B cell (primary cell): ENCODE measurements at places on chromosomes 2 and 18.

- no peak for DNase-seq
Observed at GRCh38 chr18:62144338-62144737, 42.5 kb downstream of the PIGN start.

DNA sequence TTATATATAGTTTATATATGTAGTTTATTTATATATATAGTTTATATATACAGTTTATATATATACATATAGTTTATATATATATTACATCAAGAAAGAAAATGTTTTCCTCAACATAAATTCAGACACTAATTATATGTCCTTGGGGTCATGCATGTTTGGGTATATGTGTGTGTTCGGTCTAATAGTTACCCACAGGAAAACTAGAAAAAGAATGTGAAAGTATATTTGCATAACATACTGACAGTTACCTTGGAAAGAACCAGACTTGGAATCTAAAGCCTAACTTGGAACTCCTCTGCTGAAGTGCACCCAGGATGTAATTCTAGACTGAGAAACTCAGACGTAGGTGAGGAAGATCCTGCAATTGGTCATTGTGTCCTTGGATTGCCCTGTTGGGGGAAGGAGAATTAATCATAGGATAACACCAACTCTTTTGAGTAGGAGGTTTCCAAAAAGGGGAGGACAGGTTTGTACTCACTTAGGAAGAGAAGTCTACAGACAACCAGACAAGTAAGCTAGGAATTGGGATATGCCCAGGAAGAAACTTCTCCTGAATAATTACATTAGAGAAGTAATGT, 8.9 kb upstream of the SLC25A12 start:
- DNase-seq, result no peak

DNA sequence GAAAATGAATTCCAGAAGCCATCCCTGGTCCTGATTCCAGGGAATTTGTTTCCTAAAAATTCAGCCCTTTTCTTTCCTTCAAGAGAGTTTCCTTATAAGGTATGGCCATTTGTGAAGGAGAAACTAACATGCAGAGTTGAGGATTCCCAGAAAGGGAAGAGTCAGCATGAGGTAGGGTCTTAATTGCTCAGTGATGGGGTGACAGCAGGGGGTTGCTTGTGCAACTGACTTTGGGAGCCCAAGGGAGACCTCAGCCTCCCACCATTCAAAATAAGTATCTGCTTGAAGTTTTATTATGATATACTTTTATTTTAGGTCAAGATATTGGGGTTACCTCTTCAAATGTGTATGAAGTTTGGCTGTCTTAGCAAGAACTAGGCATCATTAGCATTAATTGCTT, 74.9 kb upstream of the CELF4 start:
- no peak for DNase-seq

DNA sequence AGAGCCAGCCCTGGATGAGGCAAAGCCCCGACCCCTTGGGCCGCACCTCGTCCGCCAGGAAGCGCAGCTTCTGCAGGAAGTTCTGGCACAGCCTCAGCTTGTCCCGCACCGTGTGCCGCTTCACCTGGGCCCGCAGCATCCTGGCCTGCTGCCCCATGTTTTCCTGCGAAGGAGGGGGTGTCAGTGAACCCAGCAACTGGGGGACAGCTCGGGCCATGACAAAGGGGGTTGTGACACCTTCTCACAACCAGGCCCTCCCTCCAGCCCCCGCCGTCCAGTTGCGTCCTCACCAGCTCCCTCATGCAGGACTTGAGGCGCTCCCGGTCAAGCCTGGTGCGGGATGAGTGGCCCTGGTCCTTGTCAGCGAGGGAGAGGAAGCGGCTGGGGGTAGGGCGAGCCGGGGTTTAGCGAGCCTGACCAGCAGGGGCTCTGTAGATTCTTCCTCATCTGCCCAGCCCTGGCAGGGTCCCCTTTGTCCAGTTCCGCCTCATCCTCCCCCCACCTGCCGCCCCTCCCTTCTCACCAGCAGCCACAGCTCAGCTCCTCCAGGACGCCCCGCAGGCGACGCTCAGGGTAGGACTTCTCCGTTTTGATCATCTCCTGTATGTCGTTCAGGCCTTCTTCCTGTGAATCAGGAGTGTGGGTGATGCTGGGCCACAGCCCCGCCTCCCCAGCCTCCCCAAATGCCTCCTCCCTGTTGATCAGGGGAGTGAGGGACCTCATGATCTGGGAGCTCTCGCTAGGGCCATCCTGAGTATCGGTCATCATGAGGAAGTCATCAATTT, 606 bp downstream of the OTOF start:
- no peak for DNase-seq

DNA sequence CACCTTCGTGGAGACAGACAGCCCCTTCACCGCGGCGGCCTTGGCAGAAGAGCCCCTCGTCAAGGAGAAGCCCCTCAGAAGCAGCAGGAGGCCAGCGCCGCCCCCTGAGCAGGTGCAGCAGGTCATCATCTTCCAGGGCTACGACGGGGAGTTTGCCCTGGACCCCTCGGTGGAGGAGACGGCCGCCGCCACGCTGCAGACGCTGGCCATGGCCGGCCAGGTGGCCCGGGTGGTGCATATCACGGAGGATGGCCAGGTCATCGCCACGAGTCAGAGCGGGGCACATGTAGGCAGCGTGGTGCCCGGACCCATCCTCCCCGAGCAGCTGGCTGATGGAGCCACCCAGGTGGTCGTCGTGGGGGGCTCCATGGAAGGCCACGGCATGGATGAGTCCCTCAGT, 145.7 kb downstream of the PTGR3 start:
- no peak for DNase-seq

GRCh38 chr2:1745171-1746023, 1.1 kb upstream of the PXDN start:
- no peak for DNase-seq

DNA sequence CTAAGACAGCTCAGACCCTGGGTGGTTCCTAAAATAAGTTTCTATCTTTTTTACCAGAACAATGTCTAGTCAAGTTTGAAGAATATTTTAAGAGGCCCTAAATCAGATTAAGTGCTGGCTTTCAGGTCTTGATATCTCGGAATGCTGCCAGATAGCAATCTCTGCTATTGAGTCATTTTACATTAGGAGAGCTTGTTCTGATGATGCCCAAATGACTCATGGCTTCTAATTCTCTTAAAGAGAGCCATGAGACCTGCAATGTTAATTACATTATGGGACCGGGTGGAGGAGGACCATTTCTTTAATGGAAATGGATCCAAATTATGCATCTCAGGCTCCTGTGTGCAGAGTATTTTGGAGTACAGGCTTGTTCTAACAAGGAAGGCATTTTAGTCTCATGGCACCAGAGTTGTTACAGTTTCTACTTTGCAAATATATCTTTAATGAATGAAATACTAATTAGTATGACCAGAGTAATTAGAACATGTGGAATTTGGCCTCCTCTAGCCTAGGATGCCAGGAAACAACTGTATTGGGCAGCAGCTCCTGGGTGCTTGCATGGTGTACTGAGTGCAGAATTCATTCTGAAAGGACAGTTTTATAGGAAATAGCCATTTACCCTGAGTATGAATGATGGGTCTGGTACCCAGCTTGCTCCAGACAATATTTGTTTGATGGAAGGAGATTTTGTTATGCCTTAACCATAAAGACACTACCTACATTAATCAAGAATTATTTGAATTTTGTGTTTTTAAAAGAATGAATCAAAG, 94.0 kb upstream of the SULT1C3 start:
- DNase-seq, result no peak

DNA sequence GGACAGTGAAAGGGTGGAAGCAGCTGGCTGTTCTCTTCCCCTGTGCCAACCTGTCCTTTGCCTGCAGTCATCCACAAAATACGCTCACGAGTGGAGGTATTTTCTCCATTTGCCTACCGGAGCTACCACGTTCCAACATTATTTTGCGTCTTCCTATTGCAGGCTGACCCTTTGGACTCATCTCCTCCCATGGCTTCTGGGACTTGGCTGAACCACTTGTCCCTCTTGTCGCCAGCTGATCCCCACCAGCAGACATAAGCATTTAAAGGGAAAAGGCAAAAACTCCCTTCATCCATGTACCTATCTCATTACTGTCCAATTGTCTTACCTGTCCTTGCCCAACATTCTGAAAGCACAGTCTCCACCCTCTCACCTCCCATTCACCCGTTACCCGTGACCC, 13.0 kb downstream of the C2orf74 start:
- no peak for DNase-seq

DNA sequence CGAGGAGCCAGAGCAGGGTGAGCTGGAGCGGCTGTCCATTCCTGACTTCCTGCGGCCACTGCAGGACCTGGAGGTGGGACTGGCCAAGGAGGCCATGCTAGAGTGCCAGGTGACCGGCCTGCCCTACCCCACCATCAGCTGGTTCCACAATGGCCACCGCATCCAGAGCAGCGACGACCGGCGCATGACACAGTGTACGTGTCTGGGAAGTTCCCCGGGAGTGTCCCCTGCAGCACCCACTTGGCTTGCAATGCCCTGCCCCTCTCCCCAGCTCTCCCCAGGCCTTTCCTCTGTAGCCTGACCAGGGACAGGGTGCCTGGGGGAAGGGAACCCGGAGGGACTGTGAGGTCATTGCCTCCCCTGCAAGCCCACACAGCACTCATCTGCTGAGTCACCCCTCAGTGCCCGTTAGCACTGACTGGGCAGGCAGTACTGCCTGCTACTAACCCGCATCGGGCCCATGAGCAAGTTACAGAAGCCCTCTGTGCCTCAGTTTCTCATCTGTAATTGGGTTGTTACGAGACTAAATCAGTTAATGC, 29.4 kb upstream of the GMPPA start:
- no peak for DNase-seq

GRCh38 chr2:46998551-46998950, 82.9 kb upstream of the MCFD2 start:
- DNase-seq, result no peak

GRCh38 chr2:235911125-235911524, 257.1 kb downstream of the GBX2 start:
- DNase-seq, result no peak

GRCh38 chr2:20465716-20466394, 19.0 kb downstream of the RHOB start:
- DNase-seq, result no peak

GRCh38 chr18:23828426-23828825, 139.2 kb downstream of the LAMA3 start:
- DNase-seq, result peak; percentile 47

- DNase-seq, result no peak
Observed at GRCh38 chr18:36627637-36628036, 201.2 kb downstream of the TPGS2 start.

DNA sequence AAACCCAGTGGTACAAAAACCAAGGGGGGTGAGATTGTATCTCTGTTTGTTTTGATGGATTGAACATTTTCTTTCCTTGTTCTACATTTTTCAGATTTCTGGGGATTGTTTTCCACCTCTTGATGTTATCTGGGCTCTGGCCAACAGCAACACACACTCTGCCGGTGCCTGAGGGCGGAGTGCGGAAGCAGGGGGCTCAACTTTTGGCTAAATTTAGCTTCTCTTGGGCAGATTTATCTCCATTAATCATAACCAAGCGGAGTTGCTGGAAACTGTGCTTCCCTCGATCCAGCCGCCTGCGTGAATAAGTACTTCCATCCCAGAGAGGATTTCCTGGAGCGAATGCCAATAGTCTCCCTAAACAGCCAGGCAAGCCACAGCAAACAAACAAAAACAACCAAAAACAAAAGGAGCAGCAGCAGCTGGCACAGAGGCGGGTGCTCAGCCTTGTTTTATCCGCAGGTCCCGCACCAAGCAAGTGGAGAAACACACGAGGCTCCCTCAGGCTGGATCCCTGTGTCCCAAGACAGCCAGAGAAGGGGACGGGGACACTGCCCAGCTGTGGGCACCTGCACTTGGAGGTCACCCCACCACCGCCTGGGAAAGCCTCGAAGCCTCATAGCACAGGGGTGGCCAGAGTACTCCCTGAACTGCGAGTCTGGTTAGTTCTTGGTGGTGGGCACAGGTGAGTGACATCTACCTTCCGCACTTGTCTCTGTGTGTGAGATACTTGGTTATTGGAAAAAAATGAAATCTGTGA, 143.4 kb downstream of the NDUFA10 start:
- no peak for DNase-seq

DNA sequence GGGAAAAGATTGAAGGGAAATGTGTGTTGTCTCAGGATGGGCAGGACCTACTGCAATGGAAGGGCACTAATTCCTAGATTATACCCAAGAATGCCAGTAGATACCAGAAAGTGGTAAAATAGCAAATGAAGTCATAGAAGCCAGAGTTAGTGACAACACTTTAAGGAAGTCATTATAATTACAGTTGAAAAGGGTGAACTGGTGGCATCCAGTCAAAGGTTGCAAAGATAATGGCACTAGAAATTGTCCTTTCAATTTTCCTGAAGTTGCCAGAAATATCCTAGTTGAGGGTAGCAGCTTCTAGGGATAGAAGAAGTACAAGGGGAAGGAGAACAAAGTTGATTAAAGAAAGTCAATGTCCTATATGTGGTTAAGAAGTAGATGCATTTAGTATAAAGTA, 68.8 kb upstream of the GLS start:
- DNase-seq, result no peak

DNA sequence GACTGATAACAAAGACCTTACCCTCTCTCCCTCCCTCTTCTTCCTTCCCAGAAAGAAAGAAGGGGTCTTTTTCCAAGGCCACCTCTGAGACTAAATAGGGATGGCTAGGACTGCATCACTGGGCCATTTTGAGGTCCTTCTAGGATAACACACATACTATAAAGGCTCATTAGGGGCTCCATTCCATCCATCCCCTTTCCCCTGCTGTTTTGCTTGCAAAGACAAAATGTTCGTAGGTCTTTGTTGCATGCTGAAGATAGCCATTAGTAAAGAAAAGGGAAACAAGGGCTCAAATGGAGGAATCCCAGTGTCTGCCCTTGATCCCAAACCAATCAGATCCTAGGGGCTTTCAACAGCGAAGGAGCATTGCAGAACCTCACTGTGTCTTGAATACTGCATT, 344.3 kb downstream of the CYP26B1 start:
- DNase-seq, result no peak

GRCh38 chr2:42924418-42924886, 132.1 kb upstream of the HAAO start:
- no peak for DNase-seq
